ENCODE measurements at places on chromosomes 12 and 14.

DNA sequence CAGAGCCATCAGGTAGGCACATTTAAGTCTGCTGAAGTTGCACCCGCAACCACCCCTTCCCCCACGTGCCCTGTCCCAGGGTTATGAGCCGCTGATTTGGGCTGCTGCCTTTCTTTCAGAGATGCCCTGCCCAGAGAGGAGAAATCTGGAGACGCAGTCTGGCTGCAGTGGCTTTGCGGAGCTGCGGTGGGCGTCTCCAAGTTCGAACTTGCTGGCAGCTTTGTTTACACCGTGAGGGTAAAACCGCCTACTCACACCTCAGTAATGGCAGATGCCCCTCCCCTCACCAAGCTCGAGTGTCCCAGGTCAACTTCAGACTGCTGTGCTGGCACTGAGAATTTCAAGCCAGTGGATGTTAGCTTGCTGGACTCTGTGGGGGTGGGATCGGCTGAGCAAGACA lies 14.7 kb downstream of the PTCSC3 start:
- no peak for DNase-seq

- DNase-seq = no peak
Measured at GRCh38 chr14:85296456-85297210, 233.3 kb upstream of the FLRT2 start.

DNA sequence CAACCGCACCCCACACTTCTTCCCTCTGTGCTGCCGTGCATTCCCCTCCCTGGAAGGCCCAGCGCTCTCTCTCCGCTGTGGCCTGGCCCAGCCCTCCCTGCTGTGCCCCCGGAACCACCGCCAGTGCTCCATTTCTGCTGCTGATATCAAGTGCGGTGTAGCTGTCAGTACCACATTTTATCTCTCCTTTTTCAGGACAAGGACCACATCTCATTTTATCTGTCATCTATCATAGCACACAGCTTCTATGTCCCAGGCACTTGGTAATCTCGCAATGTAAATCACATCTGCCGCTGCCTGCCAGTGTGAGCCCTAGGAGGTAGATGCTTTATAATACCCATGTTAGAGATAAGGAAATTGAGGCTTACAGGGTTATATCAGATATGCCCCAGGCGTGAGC lies 18.3 kb downstream of the IL31 start:
- DNase-seq = no peak

- peak; percentile 68 for DNase-seq
Measured at GRCh38 chr14:35533357-35534207, at the start of gene INSM2. TSS of gene INSM2 (plus strand) at chr14:35534164. CDS start at chr14:35534253, 89 bp downstream.

GRCh38 chr12:11729439-11730150 lies 80.1 kb downstream of the ETV6 start:
- no peak for DNase-seq

- DNase-seq = no peak
Measured at GRCh38 chr14:85413836-85414526, 116.0 kb upstream of the FLRT2 start.

DNA sequence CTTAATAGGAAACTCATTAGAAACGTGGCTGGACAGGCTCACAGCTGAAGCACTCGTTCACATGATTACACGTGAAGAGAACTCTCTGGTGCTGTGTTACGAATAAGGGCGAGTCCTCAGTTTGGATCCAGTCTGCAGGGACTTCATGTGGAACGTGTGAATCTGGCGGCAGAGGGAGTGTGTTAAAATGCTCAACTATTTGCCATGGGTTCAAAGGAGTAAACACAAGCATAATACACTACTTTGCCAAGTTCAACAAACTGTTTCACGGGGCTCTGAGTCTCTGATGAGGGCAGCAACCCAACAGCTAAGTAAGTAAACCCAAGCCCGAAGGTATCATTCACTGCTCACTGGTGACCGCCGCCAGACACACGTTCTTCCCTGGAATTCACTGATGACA lies 42.4 kb downstream of the NUAK1 start:
- no peak for DNase-seq

DNA sequence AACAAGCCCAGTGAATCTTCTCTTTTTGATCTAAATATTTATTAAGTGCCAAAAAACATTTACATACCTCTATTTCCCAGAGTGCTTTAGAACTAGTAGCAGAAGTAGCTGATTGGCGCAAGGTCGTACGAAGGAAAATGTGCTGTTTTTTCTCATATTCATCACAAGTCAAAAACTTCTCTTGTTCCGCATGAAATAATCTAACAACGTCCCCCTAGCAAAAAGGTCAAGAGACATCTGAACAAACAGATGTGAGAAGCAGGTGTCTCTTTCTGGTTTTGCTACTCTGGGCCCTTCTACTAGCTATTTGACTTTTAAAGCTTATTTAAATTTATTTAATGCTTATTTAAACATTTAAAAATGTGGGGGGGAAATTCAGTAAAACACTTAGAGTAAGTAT lies 117.8 kb downstream of the ITPR2 start:
- DNase-seq = no peak

GRCh38 chr14:89131004-89131750 lies 285.9 kb downstream of the FOXN3 start:
- no peak for DNase-seq

- DNase-seq = no peak
Measured at GRCh38 chr12:99111600-99111999, 466.5 kb downstream of the APAF1 start.

- no peak for DNase-seq
Measured at GRCh38 chr12:113896194-113896593, 69.9 kb downstream of the RBM19 start.

- DNase-seq = no peak
Measured at GRCh38 chr12:62525271-62525670, 58.6 kb downstream of the MON2 start.

GRCh38 chr12:108857158-108857407 lies 300 bp downstream of the SSH1 start:
- no peak for DNase-seq

DNA sequence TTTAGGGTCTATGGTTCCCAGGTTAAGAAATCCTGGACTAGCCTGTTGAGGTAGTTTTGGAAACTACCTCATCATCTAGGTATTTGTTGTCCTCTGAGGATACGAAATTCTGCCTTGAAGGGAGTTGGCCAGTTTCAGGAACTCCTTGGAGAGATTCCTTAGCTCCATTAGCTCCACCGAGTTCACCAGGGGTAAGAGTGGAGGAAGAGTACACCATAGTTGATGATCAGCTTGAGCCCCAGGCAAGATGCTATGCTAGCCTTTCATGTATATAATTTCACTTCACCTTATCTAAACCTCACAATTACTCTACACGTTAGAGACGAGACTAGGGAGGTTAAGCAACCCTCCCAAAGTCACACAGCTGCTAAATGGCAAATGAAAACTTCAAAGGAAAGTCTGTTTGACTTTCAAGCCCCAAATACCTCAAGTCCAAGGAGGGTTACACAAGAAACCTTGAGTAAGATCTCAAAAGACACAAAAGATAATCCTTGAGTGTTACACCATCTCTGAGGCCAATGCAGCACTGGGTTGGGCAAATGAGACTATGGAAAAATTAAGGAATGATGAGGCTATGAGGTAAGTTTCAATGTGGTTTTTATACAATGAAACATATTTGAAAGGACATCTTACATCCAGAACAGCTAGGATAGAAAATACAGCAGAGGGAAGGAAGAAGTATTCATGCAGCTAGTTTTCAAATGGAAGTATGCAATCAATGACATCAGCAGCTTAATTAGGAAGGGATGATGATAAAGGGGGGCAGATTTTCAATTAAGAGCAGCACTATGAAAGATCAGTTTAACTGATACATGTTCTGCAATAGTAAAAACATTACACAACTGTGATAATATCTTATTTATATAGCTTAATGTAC lies 97.2 kb upstream of the KRAS start:
- DNase-seq = no peak

DNA sequence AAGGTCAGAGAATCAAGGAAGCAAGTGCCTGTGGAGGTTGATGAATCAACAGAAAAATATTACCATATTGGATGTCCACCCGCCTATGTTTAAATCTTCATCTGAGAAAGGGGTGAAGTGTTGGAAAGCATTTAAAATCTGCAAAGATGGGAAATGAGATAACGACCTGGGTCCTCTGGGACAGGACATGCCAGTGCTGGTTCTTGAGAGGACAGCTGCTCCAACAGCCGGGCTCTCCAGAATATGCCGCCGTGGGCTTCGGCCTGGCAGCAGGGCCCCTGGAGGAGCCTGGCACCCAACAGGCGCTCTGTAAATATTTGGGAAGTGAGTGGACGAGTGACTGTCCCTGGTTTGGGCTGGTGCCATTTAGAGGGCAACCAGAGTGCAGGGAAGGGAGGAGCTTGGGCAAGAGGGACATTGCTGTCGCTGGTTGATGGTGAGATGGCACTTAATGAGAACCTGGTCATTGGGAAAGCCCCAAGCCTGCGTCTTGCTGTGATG lies 129.9 kb downstream of the KCNA5 start:
- DNase-seq = no peak

- no peak for DNase-seq
Measured at GRCh38 chr12:159156-159782, 54.7 kb downstream of the SLC6A12 start.

GRCh38 chr12:14261096-14261495 lies 104.4 kb upstream of the ATF7IP start:
- no peak for DNase-seq

DNA sequence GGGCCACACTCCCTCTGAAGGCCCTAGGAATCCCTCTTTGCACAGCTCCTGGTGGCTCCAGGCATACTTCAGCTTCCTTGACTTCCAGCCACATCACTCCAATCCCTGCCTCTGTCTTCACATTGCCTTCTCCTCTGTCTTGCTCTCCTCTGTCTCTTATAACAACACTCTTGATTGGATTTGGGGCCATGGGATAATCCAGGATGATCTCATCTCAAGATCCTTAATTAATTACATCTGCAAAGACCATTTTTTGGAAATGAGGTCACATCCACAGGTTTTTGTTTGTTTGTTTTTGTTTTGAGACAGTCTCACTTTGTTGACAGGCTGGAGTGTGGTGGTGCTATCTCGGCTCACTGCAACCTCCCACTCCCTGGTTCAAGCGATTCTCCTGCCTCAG lies 88.7 kb downstream of the TMTC1 start:
- no peak for DNase-seq

DNA sequence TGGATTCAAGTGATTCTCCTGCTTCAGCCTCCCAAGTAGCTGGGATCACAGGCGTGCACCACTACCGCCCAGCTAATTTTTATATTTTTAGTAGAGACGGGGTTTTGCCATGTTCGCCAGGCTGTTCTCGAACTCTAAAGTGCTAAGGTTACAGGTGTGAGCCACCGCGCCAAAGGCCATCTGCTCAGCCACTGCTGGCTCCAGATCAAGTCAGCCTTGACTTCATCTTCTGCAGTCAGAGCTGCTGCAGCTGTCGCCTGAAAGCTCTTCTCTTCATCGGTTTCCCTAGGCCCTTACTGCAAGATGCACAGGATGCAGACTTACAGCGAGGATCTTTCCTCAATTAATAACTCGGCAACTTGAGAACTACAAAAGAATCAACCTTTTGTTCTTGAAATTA lies 66.8 kb downstream of the CLIP1 start:
- no peak for DNase-seq

DNA sequence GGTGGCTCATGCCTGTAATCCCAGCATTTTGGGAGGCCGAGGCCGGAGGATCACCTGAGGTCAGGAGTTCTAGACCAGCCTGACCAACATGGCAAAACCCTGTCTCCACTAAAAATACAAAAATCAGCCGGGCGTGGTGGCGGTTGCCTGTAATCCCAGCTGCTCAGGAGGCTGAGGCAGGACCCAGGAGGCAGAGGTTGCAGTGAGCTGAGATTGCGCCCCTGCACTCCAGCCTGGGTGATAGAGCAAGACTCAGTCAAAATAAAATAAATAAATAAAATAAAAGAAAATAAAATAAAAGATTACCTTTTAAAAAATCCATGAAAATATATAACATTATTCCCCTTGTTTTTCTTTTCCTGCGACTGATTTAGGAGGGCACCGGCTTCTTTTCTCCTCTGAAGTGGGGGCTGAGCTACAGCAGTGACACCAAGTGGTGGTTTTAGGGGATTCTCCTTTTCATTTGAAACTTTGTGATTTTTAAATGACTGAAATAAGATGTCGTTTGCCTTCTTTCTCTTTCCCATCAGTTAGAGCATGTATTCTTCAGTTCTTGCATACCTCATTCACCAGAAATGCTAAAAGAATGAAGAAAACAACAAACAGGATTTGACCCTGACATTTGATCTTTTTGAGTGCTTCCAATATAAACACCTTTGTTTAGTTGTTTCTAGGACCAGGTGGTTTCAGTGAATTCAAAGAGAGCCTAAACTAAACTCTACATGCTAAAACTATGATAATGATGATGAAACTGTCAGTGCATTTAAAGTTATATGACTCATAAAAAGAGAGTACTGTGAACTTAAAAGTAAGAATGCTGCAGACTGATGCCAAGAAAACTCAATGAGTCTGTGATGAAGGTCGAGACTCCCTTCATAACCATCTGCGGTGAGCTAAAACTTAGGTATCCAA lies 22.6 kb upstream of the PKP2 start:
- DNase-seq = no peak

GRCh38 chr12:118589162-118589561 lies 212.8 kb downstream of the SUDS3 start:
- no peak for DNase-seq

DNA sequence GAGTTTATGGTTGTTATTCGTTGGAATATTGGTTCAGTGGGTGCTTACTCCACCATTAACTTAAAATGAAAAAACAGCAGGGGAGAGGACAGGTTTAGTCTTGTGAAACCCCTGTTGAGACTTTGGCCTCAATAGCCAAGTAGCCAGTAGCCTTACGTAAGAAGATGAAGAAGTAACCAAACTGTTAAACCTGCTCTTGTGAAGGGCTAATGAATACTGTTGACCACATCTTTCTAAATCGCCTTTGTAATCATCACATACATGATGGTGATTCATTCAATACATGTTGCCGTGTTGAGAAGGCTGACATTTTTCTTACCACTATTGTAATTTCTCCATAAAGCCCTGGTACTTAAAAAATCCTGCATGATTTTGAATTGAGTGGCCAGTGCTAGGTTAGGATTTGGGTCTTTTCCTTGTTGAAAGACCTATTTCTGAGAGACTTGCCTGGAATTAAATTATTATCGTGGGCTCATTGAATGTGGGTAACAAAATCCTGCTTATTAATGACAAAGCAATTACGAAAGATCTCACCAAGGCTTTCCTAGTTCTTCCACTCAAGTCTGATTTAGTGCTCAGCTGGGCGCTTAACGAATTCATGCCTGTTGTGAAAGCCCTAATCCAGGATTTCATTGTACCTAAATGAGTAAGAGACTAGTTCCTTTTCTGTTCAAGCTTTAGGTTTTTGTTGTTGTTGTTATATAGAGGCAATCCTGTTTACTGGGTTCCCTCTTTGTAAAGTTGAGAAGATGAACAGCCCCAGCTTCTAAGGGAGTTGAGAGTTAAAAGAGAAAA lies 333.1 kb downstream of the FUT8 start:
- DNase-seq = no peak
